Ovary (tissue), 10 donors: ENCODE measurements at places on chromosomes 11 and 22. TPM values are rescaled to one million over a fixed set of nuclear protein-coding genes. Genes with fewer than 3 reads are reported as not detected.

Gene LRRN4CL
- 19.5 TPM for total RNA-seq

Gene OAF
- total RNA-seq = 111 TPM

Gene LYVE1
- 39.0 TPM for total RNA-seq

Gene PNPLA5
- not detected for total RNA-seq

Gene CACNA1I
- total RNA-seq = 0.10 TPM

Gene PRG2
- total RNA-seq = not detected

Gene MPPED2
- total RNA-seq = 0.30 TPM

Gene PGA5
- 1.7 TPM for total RNA-seq

Gene C22orf23
- total RNA-seq = 0.69 TPM

Gene OR52J3
- total RNA-seq = not detected

Gene FOLH1
- total RNA-seq = 0.69 TPM

Gene RCOR2
- 0.23 TPM for total RNA-seq

Gene SCN2B
- 1.1 TPM for total RNA-seq

Gene NPAT
- total RNA-seq = 18.4 TPM

Gene OR5J2
- total RNA-seq = not detected

Gene HORMAD2
- not detected for total RNA-seq

Gene OR52H1
- total RNA-seq = 1.4 TPM

Gene EED
- 22.2 TPM for total RNA-seq

Gene MS4A15
- total RNA-seq = not detected

Gene TBX1
- 1.5 TPM for total RNA-seq

Gene GGT5
- 18.0 TPM for total RNA-seq

Gene GPR83
- 0.12 TPM for total RNA-seq

Gene PLAAT2
- not detected for total RNA-seq

Gene MMP27
- not detected for total RNA-seq

Gene FAM181B
- 1.8 TPM for total RNA-seq

Gene ZNF214
- total RNA-seq = 3.7 TPM

Gene PRG3
- not detected for total RNA-seq
